ENCODE measurements at places on chromosomes 3 and 15. TPM values are rescaled to one million over a fixed set of nuclear protein-coding genes. Genes with fewer than 3 reads are reported as not detected.
A peak's percentile ranks its signal among the peaks of the same experiment; 100 is the strongest.

The ECE2 gene
- 0.15 TPM for total RNA-seq

The CYP8B1 gene
- not detected for total RNA-seq

- peaks cover 31% of the 10 kb centered on the region for H3K27me3 ChIP-seq
- no peaks in the 10 kb centered on the region for H3K36me3 ChIP-seq
- H3K4me1 ChIP-seq: peaks cover 22% of the 10 kb centered on the region
- H3K27ac ChIP-seq: no peak overlapping the region
- peak; percentile 74 for DNase-seq
- H3K4me3 ChIP-seq: peak overlapping the region; percentile 72
These were observed 683 bp downstream of the UBE2Q2 start for GRCh38 chr15:75843678-75844581.

DNA sequence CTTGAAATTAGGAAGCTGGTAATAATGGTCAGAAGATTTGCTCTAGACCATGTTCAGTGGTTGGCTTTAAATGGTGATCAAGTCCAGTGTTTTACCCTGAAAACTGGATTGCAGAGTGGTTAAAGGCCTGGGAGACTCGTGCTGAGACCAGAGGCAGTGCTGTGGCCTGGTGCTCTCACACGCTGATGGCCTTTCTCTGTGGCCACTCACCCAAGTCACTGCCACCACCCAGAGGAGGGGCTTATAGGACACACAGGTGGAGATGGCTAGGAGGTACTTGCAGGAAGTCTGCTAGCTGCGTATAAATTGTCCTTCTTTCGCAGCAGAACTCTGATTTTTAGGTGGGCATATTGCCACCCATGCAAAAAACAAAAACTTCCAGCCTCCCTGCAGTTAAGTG, 6.2 kb upstream of the EHD4 start:
- no peak overlapping the region for H3K4me3 ChIP-seq
- H3K27ac ChIP-seq: no peak overlapping the region
- H3K36me3 ChIP-seq: no peaks in the 10 kb centered on the region
- DNase-seq: no peak
- no peaks in the 10 kb centered on the region for H3K4me1 ChIP-seq
- H3K27me3 ChIP-seq: no peaks in the 10 kb centered on the region

DNA sequence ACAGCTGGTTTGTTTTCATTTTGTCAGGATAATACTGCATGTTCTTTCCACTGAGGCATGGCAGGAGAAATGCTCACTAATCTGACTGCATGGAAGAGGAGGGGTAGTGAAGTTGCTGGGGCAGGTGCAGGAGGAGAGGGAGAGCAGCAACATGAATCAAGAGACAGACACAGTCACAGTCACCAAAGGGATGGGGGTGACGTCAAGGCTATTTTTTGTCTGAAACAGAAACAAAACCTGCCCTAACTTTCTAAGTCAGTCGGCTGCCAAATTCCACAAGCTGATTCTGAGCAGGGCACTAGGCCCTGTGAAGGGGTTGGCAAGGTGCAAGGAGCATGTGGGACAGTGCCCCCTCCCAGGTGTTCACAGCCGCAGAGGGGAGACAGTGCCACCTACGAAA, 186.6 kb upstream of the NSMCE3 start:
- H3K27me3 ChIP-seq: no peaks in the 10 kb centered on the region
- no peak for DNase-seq
- H3K27ac ChIP-seq: no peak overlapping the region
- no peak overlapping the region for H3K4me3 ChIP-seq
- peaks cover 16% of the 10 kb centered on the region for H3K4me1 ChIP-seq

The SLC22A13 gene
- total RNA-seq: 0.21 TPM

GRCh38 chr3:183664913-183665381, 29.5 kb downstream of the KLHL24 start:
- no peak for DNase-seq
- H3K4me1 ChIP-seq: no peaks in the 10 kb centered on the region
- no peak overlapping the region for H3K4me3 ChIP-seq
- H3K27me3 ChIP-seq: no peaks in the 10 kb centered on the region
- H3K36me3 ChIP-seq: peaks cover 6% of the 10 kb centered on the region

The CELF6 gene
- 0.19 TPM for total RNA-seq

- H3K27ac ChIP-seq: no peak overlapping the region
- no peaks in the 10 kb centered on the region for H3K36me3 ChIP-seq
- H3K4me1 ChIP-seq: peaks cover 5% of the 10 kb centered on the region
These were observed 17.4 kb upstream of the UBE3A start for GRCh38 chr15:25456196-25456595.

The IQCF5 gene
- not detected for total RNA-seq

DNA sequence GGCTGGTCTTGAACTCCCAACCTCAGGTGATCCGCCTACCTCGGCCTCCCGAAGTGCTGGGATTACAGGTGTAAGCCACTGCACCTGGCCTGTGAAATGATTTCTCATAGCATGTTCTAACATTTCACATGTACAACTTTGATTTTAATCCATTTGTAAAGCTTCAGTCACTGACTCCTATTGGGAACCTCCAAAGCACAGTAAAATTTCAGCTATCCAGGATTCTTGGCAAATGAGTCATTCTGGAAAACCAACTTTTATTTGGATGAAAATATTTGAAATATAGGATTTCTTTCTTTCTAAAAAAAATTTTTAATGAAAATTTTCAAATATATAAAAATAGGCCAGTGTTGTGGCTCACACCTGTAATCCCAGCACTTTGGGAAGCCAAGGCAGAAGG, 2.7 kb upstream of the LMAN1L start:
- DNase-seq: no peak
- no peaks in the 10 kb centered on the region for H3K27me3 ChIP-seq
- no peak overlapping the region for H3K27ac ChIP-seq
- no peak overlapping the region for H3K4me3 ChIP-seq
